ENCODE measurements at places on chromosomes 3 and 15. TPM values are rescaled to one million over a fixed set of nuclear protein-coding genes. Genes with fewer than 3 reads are reported as not detected.

- no peak for DNase-seq
Measured at GRCh38 chr3:83890763-83891135, 1068.0 kb upstream of the CADM2 start.

Gene PGBD4
- polyA plus RNA-seq: 0.46 TPM

- no peak for DNase-seq
Measured at GRCh38 chr3:33331414-33331813, 54.2 kb downstream of the FBXL2 start.

GRCh38 chr15:31489801-31490646, 163.4 kb downstream of the KLF13 start:
- DNase-seq: no peak

DNA sequence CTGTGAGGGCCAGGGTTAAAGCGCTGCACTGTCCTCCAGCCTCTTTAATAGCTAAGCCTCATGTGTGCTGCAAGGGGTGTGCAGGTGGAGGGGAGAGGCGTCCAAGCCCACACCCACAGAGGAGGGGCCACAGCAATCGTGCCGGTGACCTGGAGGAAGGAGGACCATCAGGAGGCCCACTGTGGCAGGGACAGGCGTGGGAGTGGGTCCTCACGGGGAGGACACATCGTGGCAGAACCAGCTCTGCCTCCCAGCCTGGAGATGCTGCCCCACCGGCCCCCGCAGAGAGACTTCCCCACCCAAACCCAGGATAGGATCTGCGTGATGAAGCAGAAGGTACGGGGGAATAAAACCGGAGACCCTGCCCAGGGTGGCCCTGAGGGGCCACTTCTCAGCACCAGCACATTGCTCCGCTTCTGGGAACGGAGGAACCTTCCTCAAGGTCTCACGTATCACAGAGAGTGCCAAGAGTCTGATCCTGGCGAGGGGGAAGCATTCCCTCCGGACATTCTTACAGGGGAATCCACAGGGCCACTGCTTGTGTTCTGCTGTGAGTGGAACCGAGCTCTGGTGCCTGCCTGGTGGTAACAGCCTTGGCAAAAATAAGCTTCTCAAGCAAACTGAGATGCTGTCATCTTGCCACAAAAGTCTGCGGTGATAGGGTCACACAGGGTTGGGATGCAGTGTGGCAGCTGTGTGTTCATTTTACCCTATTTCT, 199.8 kb downstream of the XXYLT1 start:
- DNase-seq: no peak

GRCh38 chr3:46276497-46277099, 34.3 kb downstream of the CCR3 start:
- DNase-seq: no peak
